ENCODE measurements at places on chromosomes 5 and 9.

DNA sequence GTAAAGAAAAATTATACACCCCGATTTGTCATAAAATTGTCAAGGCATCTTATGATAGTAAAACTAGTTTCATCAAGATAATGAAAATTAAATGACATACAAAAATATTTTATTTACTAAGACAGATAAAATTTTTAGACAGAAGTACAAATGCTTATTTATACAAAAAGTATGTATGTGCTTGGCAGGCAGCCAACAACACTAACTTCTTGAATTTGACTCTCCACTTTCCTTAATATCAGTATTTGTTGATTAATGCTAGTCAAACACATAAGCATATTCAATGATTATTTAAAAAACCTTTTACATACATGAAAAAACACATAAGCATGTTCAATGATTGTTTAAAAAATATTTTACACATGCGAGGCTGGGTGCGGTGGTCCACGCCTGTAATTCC lies 1079.9 kb upstream of the CDH6 start:
- no peak for DNase-seq

DNA sequence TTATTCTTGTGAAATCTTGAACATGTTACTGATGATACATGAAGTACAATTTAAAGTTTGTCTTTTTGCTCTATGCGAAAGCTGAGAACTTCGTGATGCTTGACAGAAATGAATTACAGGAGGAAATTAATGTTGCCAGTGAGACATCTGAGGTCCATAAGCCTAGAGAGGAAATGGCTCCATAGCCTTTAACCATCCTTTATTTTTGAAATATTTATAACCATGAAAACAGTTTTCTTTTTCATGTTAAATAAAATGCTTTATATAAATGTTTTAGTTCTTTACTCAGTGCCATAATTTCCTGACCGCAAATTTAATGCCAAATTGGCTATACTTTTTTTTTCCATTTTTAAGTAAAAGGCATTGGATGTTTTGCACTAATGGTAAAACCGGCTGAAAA lies 29.1 kb downstream of the F2RL2 start:
- DNase-seq: no peak

DNA sequence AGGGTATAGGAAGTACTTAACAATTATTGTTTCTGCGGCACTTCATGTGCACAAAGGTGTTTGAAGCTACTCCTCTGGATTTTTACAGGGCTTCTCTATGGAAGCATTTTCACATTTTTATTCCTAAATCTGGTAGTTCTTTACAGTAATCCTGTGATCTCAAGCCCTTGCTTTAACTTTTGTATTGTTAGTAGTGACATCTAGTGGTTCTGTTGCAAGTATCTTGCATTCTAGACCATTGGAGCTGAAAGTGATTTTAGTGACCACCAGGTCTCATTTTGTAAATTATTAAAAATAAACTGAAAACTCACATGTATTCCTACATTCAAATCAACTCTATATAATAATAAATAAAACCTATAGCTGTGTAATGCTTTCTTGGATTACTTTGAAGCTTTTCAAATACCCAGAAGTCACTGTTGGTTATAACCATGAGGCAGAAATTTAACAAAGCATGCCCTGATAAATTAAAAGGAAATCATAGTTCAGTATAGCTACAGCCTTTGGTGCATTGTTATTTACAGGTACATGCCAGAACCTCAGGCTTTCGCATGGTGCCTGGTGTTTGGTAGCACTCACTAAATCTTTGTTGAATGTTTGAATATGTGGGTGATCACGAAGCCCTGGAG lies 18.9 kb downstream of the RPS23 start:
- DNase-seq: no peak

DNA sequence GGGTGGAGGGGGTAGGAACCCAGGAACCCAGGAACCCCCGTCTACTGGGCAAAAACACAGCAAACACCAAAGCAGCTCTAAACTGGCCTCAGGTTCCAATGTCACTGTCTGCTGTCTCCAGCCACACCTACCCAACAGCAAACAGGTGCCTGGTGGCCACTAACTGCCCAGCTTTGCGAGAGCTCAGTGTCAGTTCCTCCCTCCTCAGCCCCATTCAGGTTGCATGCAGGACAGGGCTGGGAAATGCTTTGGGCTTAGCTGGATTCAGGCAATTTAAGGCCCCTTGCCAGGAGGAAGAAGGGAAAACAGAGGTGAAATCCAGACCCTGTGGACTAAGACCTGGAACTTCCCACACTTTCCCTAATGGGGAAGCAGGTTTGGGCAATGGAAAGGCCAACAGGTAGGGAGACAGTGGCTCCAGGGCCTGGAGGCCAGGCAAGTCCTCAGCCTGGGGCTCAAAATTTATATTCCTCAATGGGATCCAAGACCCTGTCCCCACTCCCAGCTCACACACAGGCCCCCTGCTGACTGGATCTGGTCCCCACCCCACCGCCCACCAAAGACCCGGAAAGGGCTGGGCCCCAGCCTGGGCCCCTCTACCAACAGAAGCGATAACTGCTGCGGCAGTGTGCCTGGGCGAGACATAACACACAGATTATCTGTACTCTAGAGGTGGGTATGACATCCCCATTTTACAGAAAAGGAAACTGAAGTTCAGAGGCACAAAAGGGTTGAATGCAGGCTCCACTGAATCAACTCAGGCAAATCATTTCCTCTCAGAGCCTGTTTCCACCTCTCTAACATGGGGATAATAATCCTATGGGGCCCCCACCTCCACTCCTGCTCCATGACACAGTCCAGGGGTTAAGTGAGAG lies 3.5 kb downstream of the EEIG1 start:
- DNase-seq: no peak

DNA sequence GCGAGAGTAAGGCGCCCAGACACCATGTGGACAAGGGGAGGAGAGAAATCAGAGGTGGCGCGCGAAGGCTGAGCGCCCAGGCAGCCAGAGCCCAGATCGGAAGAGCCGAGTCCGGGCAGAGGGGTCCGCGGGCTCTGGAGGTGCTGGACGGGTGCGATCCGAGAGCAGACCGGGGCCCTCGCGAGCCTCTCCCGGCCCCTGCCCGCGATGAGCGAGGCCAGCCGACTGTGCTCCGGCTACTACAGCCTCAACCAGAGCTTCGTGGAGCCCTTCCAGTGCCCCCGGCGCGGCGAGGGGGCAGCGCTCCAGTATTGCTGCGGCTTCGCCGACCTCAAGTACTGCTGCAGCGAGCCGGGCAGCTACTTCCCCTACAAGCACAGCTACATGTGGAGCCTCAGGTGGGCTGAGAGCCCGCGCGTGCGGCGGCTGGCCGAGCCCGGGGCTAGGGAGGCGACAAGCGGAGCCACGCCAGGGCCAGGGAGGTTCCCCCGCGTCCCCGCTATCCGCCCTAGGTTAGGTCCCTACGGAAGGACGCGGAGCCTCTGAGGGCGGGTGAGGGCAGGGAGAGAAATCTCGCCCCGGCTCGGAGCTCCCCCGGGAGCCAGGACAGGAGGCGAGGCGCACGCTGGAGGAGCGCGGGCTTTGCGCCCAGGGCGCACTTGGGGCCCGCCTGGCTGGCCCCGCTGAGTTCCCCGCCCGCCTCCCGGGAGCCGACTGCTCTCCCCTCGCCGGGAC lies at the start of gene SHISAL2B:
Gene SHISAL2B, plus strand, starts transcription at position 87 of the 735 bp plus-strand sequence. Its CDS starts 121 bp downstream, at position 208.
- DNase-seq: peak; percentile 9

GRCh38 chr9:93810028-93810971 lies 144.9 kb downstream of the BARX1 start:
- no peak for DNase-seq

DNA sequence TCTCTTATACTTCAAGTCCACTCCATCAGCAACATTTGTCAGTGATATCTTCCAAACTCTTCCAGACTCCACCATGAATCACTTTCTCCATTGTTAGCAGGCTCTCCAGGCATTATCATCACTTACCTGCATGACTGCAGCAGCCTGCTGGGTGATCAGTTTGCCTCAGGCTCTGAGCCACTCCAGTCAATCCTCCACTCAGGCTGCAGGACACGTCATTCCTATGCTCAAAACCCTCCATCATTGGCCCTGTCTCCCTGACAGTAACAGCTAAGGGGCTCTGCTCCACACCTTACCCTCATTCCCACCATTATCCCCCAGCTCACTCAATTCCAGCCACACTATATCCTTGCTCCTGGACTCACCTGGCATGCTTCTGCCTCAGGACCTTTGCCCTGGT lies 10.7 kb downstream of the DIRAS2 start:
- no peak for DNase-seq

DNA sequence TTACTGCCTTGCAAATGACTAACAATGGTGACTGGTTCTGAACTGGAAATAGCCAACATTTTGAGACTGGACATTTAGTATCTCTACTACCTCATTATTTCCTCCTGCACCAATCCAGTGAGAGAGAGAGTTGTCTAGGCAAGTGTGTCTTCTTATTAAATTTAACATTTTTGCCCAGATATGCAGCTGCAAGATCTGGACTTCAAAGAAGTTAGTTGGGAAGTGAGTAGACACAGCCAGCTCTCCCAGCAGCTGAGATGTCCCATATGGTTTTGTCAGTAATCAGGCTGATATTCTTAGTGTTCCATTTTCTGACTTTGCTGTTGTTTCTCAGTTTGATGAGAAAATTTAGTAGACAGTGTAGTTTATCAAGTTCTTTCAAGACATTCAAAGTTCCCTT lies 1778.8 kb upstream of the CDH6 start:
- no peak for DNase-seq

DNA sequence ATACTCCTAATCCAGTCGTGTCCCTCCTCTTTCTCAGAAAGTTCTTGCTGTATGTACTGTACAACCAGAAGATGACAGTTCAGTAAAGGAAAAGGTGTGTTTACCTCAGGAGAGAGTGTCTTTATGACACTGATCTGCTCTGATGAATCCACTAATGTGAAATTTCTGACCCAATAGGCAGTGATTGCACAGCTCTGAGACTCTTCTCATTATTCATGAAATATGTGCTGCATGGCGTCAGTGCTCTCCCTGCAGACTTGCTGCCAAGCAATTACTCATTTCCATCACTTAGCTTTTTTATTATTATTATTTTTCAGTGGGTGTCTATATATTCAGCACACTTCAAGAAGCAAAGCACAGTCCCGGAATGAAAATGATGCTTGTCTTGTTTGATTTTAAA lies 389.0 kb downstream of the RASEF start:
- DNase-seq: no peak

- no peak for DNase-seq
Observed at GRCh38 chr9:16668734-16669295, 201.7 kb downstream of the BNC2 start.

DNA sequence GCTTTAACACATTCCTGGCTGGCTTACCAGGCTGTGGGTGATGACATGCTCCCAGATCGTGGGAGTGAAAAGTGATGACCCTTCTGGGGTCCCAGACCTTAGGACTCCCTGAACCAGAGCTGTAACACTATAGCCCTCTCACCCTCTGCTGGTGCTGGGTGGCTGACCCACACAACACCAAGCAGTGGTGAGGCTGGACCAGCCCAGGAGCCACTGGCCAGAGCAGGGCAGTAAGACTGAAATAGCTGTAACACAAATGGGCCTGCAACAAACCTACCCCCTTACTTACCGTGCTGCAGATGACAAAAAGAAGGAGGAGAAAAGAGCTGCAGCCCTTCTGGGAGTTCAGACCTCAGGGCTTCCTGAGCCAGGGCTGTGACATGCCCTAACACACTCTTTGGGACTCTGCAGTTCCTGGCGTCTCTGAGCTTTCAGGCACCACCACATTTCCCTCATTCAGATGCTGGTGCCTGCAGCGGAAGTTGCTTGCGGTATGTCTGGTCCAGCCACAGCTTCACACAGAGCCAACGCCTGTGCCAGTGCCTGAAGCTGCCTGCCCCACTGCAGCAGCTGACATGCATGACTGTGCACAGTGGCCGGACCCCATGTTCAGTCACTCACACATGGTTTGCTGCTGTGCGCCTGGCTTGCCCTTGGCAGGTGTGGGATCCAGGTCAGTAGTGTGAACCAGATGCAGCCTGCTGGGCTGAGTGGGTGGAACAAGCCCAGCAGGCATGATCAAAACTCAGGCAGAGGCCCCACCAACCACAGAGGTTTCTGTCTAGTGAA lies 1247.4 kb downstream of the EFNA5 start:
- no peak for DNase-seq

- DNase-seq: no peak
Observed at GRCh38 chr9:7688626-7689025, 111.0 kb downstream of the DMAC1 start.

- no peak for DNase-seq
Observed at GRCh38 chr9:114511978-114512874, 7.0 kb upstream of the WHRN start.

- no peak for DNase-seq
Observed at GRCh38 chr9:136225748-136226679, 19.6 kb downstream of the QSOX2 start.
